Activated T-cell treated with anti-CD3 and anti-CD28 coated beads, Interleukin-2, amount 50 U/mL, for 24 hours (primary cell): ENCODE measurements at places on chromosomes 6 and 20.

DNA sequence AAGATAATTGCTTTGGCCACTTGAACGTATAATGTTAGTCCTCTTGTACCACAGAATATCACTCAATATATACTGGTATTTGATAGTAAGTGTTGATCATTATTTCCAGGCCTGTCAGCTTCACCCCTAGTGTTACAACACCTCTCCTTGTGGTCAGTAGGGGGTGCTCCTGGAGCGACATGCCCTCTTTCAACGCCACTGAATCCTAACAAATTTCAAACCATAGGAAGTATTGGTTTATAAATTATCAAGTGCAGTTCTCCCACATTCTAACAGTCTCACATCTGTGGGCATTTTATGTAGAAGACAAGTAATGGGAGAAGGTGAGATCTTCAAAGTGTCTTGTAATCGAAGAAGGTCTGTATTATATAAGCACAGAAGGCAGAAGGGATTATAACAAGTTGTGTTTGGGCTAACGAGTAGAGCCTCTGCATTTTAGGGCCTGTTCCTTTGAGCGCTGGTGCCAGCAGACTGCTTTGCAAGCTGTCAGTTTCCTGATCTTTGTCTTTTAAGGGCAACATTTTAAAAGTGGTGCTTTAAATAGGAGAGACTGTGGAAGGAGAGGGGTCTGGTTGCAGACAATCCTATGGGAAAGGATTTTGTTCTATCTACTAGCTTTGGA lies 57.1 kb upstream of the CEP162 start:
- DNase-seq = no peak

DNA sequence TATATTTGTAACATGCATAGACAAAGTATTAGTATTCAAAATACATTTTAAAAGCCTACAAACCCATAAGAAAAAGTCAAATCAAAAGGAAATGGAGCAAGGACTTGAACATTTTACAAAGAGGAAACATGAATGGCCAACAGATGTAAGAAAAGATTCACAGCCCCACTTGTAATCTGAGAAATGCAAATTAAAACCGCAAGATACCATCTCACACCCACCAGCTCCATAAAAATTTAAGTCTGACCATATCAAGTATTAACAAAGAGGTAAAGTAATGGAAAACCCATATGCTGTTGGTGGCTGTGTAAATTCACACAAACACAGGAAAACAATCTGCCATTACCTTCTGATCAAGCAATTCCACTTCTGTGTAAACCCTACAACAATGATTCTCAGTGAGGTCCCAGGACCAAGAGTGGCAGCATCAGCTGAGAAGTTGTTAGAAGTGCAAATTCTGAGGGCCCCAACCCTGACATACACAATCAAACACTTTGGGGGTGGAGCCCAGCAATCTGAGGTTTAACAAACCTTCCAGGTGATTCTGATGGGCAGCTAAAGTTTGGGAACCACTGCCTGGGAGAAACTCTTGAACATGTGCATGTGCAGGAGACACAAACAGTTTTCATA lies 30.9 kb downstream of the BCL2L1 start:
- no peak for DNase-seq

GRCh38 chr6:107509506-107509905 lies 19.6 kb downstream of the SOBP start:
- DNase-seq = no peak

DNA sequence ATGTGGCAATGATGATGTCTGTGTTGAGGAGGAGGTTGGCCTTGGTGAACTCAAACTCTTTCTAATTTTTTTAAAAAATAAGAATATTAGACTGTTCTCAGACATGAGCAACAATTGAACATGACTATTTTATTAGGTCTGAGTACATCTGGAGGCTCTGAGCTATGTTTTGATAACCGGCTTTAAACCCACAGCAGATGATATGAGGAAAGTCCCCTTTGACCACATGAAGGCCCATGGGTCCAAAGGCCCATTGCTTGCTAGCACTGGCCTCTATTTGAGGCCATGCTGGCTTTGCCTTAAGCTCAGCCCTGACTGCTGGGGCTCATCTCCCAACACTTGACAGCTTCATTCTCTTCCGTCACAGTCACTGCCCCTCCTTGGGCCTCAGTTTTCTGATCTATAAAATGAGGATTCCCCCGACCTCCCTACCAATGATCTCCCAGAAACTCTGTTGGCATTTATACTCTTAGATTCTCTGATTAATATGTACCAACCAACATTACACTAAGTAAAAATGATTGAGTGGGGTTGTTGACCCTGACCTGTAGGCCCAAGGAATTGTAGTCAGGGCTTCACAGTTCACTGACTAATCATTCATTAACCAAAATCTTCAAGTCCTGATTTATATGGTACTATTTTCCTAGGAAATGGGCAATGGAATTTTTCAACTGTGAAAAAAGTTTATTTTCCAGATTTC lies 23.9 kb upstream of the TINAG start:
- DNase-seq = no peak

GRCh38 chr6:108117427-108118358 lies 43.2 kb upstream of the OSTM1 start:
- peak; percentile 53 for DNase-seq

- no peak for DNase-seq
Observed at GRCh38 chr6:159213405-159213804, 44.2 kb downstream of the FNDC1 start.

DNA sequence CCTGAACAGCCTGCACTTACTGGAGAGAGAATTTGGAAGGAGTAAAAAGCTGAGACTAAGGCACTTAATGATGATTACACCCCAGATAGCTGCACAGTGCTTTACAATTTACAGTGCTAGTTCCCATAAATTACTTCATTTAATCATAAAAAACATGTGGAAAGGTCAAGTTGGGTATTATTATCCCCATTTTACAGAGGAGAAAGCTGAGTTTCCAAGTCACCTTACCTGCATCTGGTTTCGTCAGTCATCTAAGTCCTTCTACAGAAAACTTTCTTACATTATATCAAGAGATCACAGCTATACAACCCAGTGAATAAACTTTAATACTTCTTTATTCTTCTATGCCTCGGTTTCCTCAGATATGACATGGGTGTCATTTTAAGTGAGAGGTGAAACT lies 3.3 kb downstream of the PTPRK start:
- DNase-seq = no peak

- DNase-seq = peak; percentile 36
Observed at GRCh38 chr6:135880066-135880972, 28.8 kb downstream of the PDE7B start.

DNA sequence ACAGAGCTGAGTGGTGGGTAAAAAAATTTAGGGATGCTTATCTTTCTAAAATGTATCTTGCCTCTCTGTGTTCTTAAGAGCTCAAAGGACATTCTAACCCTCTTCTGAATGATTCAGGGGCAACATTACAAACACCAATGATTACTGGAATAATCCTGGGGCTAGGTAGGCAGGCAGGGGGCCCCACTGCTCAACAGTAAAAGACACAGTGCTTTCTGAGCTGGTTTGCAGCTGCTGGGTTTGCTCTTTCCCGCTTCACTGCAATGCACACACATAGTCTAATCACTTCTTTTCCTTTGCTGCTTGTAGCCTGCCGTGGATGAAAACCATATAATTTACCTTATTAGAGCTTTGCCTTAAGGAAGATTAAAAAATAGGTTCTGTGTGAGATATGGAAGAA lies 23.9 kb downstream of the CLDN20 start:
- no peak for DNase-seq

DNA sequence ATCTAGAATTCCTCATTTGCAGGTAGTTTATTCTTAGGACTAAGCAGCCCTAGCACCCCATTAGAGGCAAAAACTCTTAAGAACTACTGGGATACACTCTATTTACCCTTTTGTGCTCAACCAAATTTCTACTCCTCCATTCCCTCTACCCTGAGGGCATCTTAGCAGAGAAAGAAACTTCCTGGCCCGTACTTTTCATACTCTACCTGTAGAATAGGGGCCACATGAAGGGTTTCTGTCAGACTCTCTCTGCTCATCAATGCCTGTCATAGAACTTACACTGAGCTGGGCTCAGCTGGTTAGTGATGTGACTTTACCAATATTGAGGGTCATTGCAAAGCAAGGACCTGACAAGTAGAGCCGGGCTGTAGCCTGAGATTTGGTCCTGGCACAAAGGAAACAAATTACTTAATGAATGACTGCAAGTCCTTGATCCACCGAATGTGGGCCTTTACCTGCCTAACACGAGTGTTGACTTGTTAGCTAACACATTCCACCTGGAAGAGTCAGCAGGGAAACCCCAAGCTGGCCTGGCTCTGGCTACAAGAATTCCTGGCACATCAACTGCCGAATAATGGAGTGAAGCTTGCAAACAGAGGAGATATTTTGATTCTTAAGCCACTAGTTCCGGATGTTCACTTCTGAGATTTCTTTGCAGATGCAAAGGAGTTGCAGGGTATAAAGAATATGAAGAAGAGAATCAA lies 280.5 kb upstream of the JAG1 start:
- DNase-seq = no peak

DNA sequence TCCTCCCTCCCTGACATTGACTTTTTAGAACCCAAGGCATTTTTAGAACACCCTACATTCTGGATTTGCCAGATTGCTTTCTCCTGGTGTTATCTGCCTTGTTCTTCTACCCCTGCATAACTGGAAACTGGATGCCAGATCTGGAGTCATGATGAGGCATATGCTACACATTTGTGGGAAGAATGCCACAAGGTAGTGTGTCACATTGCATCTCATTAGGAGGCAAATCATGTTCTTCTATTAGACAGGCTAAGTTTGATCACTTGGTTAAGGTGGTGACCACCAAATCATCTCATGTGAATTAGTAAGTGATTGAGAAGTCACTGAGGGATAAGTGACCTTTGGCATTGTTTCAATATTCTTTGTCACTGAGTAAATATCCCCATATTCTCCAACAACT lies 12.9 kb upstream of the NKX2-2 start:
- DNase-seq = no peak

DNA sequence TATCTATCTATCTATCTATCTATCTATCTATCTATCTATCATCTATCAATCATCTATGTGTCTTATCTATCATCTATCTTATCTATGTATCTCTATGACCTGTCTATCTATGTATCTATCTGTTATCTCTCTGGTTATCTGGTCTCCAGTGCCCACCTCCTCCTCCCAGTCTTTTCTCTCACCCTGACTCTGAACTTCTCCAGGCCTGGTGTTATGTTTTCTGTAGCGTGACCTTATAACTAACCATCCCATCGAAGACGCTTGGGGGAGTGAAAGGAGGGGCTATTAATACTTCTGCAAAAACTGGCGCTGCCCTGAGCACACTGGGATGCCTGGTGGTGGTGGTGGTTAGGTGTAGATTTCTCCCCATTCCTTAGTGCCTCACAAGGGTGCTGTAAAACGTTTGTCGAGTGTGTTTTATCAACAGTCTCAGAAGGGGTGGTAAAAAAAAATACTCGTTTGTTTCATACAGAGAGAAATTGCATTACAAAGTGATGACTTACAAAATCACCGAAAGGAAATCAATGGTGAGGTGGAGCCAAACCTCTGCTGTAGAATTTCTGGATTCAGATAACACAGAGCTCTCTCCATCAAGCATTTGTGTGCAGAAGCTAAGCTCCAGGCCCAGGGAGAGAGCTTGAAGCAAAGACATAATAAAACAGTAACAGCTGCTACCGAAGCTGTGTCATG lies 156.2 kb downstream of the BCAS1 start:
- no peak for DNase-seq

- DNase-seq = no peak
Observed at GRCh38 chr6:109714611-109715010, 23.5 kb downstream of the FIG4 start.

DNA sequence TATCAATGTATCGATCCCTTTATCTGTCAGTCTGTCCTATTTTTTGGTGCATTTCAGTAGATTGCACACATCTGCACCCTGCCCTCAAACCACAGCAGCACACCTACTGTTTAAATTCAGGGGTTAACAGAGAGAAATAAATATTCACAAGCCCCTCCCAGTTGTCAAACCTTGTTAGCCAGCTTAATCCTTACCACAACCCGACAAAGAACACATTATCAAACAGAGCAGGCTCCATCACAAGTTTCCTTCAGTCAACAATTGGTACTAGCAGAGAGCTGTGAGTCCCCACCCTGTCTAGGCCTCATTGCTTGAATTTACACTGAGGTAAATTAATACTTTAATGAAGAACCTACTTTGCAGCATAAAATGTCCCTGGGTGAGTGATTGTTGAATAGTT lies 249.8 kb downstream of the FNDC1 start:
- DNase-seq = no peak

DNA sequence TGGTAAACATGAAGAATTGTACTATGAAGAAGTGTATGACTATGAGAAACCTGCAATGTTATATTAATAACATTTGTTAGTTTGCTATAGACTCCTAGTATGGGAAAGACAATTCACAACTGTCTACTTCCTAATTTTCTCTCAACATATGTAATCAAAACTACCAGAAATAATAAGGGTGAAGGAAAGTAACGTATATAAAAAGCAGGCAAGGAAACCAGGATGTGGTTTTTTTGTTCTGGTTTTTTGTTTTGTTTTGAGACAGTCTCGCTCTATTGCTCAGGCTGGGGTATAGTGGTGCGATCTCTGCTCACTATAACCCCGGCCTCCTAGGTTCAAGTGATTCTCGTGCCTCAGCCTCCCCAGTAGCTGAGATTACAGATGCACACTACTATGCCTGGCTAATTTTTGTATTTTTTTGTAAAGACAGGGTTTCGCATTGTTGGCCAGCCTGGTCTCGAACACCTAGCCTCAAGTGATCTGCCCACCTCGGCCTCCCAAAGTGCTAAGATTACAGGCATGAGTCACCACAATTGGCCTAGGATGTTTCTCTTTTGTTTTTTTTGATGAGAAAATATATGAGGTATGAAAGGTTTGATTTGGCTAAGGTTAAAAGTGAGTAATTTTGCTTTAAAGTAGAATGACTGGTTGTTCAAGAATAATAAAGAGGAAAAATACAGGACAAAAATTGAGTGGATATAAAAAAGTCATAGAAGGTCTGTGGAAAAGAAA lies 83.1 kb downstream of the PTCHD4 start:
- no peak for DNase-seq

- no peak for DNase-seq
Observed at GRCh38 chr6:158387036-158387435, 74.8 kb downstream of the TULP4 start.

- DNase-seq = no peak
Observed at GRCh38 chr6:147434516-147434915, 74.0 kb upstream of the SAMD5 start.

- DNase-seq = no peak
Observed at GRCh38 chr6:159616456-159616855, 76.6 kb downstream of the SOD2 start.

- no peak for DNase-seq
Observed at GRCh38 chr6:113500221-113500620, 356.9 kb upstream of the MARCKS start.

GRCh38 chr6:18692929-18693685 lies 306.0 kb downstream of the RNF144B start:
- DNase-seq = no peak

- DNase-seq = no peak
Observed at GRCh38 chr6:73236144-73236750, 11.0 kb upstream of the KHDC1L start.

DNA sequence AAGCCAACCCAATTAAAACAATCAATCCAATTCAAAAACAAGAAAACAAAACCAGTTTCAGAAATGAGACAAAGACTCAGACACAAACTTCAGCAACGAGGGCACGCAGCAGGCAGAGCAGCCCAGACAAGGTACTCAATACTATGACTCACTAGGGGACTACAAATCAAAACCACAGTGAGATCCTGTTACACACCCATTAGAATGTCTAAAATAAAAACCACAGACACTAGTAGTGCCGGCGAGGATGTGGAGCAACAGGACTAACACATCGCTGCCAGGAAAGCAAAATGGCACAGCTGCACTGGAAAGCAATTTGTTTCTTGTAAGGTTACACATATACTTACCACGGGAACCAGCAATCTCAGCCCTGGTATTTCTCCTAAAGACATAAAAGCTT lies 28.4 kb upstream of the MAS1L start:
- DNase-seq = no peak
